ENCODE measurements at places on chromosomes 6 and 20.

DNA sequence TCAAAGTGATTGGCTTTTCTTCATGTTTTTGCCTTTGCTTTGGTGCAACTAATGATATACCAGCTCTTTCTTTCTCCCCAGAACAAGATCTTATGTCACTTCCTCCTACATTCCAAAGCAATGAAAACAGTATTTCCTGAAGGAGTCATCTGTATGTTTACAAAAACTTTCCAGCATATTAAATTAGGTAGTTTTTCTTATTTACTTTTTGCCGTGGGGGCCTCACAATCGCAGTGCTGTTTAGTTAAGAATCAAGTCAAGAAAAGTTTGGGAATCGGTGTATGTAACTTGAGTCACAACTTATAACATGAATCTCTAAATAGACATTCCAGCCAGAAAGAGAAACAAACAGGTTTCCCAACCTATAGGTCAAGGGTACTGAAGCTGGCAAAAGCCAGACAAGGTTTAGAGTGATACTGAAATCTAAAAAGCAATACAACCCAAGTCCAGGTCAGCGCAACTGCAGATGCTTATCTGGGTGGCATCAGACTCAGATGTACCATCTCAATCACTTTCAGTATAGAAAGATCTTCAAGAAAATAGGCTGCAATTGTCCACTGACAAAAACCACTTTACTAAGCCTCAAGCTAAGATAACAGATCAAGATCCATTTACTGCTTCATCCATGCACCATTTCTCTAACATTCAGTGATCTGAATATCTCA, 63.6 kb downstream of the IPCEF1 start:
- no peak for DNase-seq

DNA sequence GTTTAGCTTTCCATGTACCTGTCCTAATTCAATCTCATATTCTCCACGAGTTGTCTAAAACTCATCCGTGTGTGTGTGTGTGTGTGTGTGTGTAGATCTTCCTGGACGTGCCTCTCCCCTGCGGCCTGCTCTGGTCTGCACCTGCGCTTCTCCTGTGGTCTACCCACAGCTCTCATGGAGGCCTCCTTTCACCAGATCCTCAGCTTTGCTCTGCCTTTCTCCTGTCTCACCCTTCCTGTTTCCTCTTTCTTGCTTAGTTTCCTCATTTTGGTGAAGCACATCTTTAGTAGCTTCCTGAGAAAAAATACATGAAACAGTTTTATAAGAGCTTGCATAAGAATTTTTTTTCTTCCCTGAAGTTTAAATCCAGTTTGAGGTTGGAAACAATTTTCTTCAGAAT, 18.1 kb downstream of the SLX4IP start:
- DNase-seq, result no peak

DNA sequence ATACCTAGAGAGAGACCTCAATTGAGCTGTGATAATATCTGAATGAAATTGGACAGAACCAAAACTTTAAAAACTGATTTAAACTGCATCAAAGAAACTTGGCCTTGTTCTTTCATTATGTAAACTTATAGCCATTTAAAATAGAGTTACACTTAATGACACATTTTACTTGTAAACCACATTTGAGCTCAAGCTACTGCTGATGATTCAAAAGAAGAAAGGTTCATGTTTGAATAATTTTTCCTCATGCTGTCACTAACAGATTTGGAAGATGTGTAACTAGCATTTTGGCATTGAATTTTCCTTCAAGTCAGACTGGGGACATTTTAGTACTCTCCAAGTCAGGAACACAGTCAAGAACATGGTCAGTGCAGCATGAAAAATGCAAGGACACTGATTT, 26.9 kb downstream of the POPDC3 start:
- no peak for DNase-seq

DNA sequence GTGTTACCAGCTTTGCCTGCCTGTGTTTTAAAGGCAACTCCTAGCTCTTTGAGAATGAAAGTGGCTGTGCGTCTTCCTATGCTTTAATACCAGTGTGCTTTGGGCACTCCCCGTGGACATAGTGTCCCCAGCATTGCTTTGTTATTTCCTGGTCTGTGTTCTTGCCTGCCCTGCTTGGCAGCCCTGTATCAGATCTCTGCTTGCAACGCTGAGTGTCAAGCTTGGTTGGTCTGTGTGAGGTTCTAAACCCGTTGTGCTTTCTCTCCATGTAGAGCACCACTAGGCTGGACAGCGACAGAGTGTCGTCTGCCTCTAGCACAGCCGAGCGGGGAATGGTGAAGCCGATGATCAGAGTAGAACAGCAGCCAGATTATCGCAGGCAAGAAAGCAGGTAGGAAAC, 80.2 kb downstream of the AFDN start:
- no peak for DNase-seq

- DNase-seq, result no peak
Observed at GRCh38 chr20:39067526-39068216, 105.5 kb downstream of the DHX35 start.

DNA sequence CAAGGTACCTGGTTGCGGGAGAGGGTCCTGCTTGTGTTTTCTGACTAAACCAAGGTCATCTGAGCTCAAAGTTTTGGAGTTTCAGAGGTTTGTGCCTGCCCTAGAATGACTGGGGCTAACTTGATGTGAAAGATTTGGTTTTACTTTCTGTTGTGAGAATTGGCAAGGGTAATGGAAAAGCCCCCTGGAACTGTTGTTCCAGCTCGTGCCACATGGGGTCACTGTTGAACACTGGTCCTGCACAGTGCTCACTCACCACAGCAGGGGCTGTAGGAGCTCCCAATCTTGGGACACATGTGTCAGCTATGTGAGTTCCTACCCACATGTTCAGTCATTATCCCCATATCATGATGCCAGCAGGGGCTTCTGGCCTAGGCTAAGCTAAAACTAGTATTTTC, 6.5 kb downstream of the TGM6 start:
- no peak for DNase-seq

DNA sequence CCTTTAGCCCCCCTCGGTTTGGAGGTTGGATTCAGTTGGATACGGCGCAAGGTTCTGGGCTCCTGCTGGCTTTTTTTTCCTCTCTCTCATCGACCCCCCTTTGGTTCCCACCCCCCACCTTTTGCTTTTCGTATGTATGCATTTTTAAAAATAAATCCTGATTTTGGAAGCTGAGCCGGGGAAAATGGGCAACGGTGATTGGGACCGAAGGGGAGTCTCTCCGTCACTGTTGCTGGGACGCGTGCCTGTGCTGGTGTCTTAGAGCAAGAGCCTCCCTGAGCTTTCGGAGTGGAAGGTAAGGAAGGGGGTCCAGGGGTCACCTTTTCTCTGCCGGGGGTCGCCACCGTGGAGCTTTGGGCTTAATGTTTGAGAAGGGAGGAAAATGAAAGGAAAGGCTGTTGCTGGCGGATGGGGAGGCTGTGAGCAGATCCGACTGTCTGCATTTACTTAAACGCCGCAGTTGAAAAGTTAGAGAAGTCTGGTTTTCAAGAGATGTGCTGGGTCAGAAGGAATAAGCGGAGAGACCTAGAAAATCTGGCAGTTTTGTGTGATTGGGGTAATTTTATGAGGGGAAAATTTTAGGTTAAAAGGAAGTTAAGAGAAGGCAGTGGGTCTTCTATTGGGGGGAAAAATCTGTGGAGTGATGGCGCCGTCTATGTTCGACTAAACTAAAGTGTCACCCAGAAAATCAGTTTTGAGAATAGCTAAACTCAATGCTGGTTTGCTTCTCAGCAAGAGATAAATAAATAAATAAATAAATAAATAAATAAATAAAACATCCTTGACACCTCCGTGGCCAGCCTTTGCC, 828 bp downstream of the ADGRB3 start:
- DNase-seq, result no peak

DNA sequence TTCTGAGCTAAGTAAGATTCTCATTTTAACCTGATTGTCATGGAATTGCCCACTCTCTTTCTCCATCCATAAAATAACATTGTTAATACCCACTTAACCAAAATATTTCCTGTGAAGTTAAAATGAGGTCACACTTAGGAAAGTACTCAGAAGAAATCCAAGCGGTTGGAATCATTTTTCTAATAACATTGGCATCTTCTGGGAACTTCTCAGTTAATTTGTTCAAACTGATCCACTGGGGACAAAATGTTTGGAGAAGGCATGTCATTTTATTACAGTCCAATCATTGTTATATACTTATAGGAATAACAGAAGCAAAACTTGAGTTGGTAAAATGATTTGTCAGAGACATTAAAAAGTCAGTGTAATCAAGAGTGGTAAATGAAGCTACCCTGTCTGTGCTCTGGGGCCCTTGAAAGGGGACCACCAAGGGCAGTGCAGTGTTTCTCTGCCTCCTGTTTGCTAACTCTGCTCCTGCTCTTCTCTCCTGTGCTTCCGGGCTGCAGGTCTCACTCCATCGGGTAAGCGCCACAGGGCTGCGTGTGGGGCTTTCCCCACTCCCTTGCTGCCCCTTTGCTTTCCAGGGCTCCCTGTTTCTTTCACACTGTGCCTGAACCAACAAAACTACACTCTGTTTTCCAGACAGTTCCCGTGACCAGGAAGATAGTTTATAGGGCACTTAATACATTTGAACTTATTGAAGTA, 50.1 kb downstream of the HDDC2 start:
- no peak for DNase-seq

DNA sequence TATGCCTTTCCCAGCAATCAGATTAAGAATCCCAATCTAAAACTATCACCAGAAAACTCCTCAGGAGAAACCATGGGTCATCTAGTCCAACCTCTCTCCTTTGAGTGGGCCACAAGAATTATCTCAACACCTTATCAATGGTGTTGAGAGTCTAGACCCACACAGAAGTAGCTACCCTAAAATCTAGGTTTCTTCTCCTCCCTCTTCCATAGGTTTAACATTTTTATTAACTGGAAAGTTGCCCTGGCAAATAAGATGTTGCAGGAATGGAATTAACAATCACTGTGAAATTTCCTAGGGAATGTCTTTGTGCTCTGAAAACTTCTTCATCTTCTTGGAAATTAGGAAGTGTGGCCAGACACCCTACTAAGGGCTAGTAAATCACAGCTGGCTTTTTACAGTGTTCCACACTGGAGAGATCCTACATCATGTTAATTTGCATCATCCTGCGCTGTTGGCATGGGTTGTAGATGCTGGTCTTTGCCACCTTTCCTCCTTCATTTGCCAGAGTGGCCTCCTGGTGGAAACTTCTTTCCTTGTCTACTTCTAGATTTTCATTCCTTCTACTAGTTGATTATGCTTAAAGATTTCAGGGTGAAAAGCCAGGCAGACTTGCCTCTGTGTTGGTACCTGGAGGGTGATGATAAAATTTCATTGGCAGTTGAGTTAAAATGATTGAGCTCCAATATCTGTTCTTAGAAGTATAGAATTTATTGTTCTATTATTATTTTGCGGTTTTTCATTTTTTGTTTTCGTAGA, 2.7 kb downstream of the TNFAIP3 start:
- DNase-seq, result no peak

DNA sequence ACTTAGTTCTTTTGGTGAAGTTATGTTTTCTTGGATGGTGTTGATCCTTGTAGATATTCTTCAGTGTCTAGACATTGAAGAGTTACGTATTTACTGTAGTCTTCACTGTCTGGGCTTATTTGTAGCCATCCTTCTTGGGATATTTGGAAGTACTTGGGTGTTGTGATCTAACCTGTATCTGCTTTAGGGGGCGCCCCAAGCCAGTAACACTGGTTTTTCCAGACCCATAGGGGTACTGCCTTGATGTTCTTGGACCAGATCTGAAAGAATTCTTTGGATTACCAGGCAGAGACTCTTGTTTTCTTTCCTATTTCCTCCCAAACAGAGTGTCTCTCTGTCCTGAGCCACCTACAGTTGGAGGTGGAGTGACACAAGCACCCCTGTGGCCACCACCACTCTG, 309.1 kb upstream of the IMPG1 start:
- no peak for DNase-seq

DNA sequence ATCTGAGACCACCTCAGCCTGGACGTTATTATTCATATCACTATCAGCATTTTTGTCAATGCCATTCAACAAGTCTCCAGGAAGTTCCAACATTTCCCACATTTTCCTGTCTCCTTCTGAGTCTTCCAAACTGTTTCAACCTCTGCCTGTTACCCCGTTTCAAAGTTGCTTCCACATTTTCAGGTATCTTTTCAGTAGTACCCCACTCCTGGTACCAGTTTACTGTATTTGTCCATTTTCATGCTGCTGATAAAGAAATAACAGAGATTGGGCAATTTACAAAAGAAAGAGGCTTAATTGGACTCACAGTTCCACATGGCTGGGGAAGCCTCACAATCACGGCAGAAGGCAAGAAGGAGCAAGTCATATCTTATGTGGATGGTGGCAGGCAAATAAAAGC, 565.5 kb downstream of the FRK start:
- DNase-seq, result no peak

DNA sequence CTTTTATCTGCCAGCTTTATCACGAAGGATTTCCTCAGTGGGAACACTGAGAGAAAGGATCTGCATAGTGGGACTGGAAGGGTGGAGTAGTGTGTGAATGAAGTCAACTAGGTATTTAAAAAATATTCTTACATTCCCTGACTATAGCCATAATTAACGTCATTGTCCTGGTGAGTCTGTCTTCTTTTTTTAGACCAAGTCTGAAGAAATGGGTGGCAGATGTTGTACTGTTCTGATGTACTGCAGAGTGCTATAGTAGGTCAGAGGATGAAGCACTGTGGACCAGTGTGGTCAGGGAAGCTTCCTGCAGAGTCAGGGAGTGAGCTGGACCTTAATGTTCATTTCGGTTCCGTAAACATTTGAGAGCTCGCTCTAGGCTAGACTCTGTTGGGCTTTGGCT, 11.9 kb downstream of the TULP4 start:
- DNase-seq, result no peak

DNA sequence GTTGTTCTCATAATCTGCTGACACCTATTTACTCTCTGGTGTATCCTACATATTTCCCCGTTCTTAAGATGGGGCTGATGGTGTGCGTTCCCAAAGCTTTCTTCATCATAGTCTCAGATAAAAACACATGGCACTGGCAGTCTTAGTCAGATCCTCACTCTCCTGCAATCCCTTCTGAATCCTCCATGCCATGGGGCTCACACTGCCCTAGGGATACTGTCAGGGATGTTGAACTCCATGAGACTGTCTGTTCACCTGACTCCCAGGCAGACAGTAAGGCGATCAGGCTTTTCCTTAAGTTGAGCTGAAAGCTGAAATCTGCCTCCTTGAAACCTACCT, 76.0 kb downstream of the SLX4IP start:
- DNase-seq, result no peak

GRCh38 chr6:11221623-11222384, 10.7 kb downstream of the NEDD9 start:
- no peak for DNase-seq
